ENCODE measurements at places on chromosomes 5 and 9.
A peak's percentile ranks its signal among the peaks of the same experiment; 100 is the strongest.

DNA sequence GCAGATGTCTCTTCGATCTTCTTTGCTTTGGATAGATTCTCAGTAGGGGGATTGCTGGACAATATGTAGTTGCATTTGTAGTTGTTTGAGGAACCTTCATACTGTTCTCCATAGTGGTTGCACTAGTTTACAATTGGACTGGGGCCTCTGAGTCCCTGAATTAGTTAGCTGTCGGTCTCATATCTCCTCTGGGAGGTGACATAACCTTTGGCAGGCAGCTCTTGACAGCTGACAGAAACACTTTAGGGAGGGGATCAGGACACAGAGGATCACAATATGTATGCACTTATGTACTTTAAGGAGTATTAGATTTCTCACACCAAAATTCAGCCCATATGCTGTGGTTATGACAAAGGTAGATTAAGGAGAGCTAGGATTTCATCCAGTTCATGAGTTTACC, 1279.9 kb upstream of the DMAC1 start:
- DNase-seq: no peak

GRCh38 chr5:125006011-125006685, 259.7 kb upstream of the ZNF608 start:
- DNase-seq: peak; percentile 45

GRCh38 chr5:56264417-56265025, 31.4 kb upstream of the ANKRD55 start:
- DNase-seq: no peak

GRCh38 chr9:91800473-91801030, 149.5 kb downstream of the ROR2 start:
- DNase-seq: no peak

GRCh38 chr5:73443829-73444498, 4.6 kb downstream of the FOXD1 start:
- DNase-seq: peak; percentile 37

DNA sequence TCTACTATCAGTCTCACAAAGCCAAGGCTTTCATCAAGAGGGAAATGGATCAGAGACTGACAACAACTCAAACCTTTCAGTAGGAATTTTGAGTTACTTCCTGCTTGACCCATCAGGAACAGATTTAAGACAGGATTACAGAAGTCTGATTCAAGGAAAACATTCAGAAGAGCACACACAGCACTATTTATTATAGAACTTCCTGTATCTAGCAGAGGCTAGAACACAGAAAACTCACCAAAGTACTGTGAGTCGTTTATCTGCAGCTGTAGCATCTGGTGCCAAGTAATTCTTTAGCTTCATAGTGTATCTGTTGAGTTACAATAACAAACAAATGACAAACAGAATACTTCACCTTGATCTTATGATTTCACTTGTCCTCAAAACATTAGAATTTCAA, 13.8 kb downstream of the LEAP2 start:
- DNase-seq: no peak

DNA sequence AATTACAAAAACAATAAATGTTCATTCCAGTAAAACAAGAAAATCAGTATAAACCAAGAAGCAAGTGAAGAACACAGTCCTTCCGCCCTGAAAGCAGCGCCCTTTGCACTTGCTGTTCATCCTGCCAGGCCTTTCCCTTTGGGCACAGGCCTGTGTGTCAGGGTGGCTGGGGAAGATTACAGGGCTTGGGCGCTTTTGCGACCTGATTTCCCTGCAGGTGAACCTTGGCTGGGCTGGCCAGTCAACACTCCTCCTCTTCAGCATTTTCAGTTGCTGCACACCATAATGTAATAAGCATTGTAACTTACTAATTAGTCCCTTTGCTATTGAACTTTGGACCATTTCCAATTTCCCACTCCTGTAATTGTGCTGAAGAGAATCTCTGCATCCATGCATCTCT, 38.6 kb upstream of the TDRD7 start:
- DNase-seq: no peak

- no peak for DNase-seq
Measured at GRCh38 chr9:19429595-19429994, 20.8 kb downstream of the ACER2 start.

- no peak for DNase-seq
Measured at GRCh38 chr5:146402949-146403348, 44.2 kb upstream of the TCERG1 start.

- no peak for DNase-seq
Measured at GRCh38 chr9:134195558-134195957, 31.2 kb upstream of the RNU6ATAC start.

- DNase-seq: no peak
Measured at GRCh38 chr5:1140818-1141189, 28.9 kb upstream of the SLC12A7 start.

DNA sequence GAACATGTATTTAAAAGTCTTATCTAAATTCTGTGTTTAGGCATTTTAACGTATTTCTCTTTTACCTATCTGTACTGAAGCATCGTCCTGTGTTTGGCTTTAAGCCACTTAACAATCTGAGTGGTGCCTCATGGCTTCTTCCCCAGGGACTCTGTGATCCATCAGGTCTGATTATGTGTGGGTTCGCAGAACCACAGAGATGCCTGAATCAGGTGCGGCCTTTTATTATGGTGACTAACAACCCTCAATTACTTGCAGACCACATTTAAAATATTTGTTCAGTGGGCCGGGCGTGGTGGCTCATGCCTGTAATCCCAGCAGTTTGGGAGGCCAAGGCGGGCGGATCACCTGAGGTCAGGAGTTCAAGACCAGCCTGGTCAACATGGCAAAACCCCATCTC, 39.6 kb upstream of the SAP30L start:
- no peak for DNase-seq

DNA sequence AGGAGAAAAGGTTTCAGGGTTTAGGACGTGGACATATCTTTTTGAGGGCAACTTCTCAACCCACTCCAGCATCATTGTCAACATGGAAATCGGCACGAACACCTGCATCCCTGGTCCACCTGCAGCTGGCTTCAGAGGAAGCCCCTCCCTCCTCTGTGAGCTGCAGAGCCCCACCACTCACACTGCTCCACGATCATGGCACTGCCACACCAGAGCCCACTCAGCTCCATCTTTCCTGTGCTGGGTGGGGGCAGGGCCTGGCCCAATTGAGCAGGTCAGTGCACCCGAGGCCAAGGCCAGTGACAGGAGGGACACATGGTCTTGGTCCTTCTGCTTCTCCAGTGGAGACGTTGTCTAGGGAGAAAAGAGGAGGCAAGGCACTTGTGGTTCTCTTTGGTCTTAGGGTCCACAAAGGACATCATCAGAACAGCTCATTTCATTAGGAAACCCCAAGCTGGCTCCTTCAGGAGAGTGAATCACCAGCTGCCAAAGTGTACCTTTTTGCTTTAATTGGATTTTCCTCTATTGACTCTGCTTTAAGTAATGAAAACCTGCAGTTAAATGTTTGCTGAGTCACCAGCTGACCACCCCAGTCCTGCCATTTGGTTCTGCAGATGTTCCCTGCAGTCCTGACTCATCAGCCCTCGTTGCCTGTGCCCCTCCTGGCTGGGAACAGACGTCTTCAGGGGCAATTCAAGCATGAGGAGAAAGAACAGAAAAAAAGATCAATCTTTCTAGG, 56.2 kb downstream of the UBE2QL1 start:
- peak; percentile 78 for DNase-seq

DNA sequence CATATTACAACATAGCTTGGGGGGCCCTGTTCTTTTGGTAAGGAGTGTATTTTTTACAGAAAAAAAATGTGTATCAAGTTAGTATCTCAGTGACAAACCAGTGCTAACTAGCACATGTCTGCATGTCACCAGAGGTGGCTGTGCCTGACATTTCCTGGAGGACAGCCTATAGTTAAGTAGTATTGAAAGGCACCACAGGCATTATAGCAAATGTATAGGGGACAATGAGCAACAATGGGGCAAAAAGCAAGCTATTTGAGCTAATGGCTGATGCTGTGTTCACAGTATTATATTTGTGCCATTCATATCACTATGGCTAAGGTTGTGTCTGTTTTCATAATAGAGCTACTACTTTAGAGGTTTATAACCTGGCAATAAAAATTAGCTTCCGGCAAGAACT, 1644.0 kb downstream of the MAT2B start:
- no peak for DNase-seq

GRCh38 chr9:131263701-131264100, 12.6 kb downstream of the FAM78A start:
- DNase-seq: no peak

- no peak for DNase-seq
Measured at GRCh38 chr9:133477461-133477860, 1.4 kb downstream of the SLC2A6 start.

- no peak for DNase-seq
Measured at GRCh38 chr5:115379622-115380344, 83.3 kb upstream of the CCDC112 start.

- DNase-seq: no peak
Measured at GRCh38 chr9:79060766-79061165, 511.0 kb upstream of the TLE4 start.

- no peak for DNase-seq
Measured at GRCh38 chr5:141795421-141795820, 82.8 kb downstream of the PCDH1 start.

DNA sequence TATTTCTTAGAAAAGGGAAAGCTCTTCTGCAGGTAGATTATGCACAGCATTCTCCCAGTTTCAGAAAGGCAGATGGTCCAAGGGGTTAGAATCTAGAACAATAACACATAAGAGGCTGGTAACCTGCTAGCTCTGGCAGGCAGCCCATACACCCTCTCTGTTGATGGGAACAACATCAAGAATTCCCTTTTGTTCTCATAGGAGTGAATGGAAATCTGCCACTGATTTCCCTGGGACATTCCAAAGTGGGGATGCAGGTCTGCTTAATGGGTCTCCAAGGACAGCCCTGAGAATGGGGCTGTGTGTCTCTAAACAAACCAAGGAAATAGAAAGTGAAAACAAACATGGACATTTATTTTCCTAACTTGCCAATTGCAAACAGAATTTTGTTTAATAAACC, 456.8 kb downstream of the EBF1 start:
- peak; percentile 20 for DNase-seq
